Left forelimb (tissue), 1 donor: ENCODE measurements at places on chromosomes 16 and 17.

DNA sequence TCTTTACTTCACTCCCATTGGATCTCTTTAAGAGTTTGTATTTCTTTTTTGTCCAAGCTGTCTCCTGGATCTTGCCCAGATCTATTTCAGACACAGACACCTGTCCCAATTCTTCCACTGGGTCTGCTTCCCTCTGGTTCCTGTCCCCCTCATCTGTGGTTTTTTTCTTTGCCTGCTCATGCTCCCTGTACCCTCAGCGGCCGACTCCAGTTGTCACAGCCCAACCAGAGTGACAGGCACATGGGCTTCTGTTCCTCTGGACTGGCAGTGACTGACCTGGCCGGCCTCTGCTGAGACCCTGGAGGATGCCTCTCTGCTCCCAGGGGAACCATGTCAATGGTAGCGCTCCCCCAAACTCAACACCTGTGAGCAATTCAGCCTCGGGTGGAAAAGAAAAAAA lies 142.6 kb downstream of the WSCD1 start:
- DNase-seq: no peak

DNA sequence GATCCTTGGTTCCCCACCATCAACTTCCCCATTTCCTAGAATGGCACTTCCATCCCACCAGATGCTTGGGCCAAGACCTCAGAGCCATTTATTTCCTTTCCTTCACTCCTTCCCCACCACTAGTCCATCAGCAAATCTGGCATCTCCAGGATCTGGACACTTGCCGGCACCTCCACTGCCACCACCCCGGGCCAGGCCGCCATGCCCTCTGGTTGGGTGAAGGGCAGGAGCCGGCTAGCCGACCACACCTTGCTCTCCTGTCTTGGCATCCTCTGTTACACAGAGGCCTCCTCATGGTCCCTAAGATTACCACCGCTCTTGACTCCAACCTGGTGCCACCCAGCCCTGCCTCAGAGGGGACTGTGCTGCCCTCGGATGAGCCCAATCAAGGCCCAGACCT lies 104.5 kb downstream of the RMI2 start:
- no peak for DNase-seq

GRCh38 chr17:82702231-82702927 lies 3.9 kb upstream of the RAB40B start:
- DNase-seq: no peak

- DNase-seq: no peak
Observed at GRCh38 chr17:7363311-7363710, 8.4 kb downstream of the TMEM95 start.

DNA sequence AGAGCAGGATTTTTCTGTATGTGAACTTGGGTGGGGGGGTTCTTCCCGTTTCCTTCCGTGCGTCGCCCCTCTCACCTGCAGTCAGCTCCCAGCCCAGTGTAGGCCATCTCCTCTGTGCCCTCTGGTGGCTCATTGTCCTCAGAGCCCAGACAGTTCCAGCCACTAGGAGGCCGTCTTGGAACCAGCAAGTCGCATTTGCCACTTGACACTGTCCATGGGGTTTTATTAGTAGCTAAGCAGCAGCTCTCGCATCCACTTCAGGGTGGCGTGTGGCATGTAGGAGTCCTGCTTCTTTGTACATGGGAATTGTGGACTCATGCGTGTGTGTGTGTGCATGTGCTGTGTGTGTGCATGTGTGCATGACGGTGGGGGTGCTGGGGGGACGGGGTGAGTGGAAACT lies 74.0 kb downstream of the SEC14L1 start:
- no peak for DNase-seq

- DNase-seq: no peak
Observed at GRCh38 chr17:68777856-68778694, 176.9 kb upstream of the FAM20A start.
